ENCODE measurements at places on chromosomes 12 and 14. TPM values are rescaled to one million over a fixed set of nuclear protein-coding genes. Genes with fewer than 3 reads are reported as not detected.

GRCh38 chr14:76306131-76306530 lies 69.8 kb upstream of the ESRRB start:
- DNase-seq: no peak

GRCh38 chr14:20818861-20819260 lies 16.2 kb upstream of the RNASE1 start:
- DNase-seq: no peak

DNA sequence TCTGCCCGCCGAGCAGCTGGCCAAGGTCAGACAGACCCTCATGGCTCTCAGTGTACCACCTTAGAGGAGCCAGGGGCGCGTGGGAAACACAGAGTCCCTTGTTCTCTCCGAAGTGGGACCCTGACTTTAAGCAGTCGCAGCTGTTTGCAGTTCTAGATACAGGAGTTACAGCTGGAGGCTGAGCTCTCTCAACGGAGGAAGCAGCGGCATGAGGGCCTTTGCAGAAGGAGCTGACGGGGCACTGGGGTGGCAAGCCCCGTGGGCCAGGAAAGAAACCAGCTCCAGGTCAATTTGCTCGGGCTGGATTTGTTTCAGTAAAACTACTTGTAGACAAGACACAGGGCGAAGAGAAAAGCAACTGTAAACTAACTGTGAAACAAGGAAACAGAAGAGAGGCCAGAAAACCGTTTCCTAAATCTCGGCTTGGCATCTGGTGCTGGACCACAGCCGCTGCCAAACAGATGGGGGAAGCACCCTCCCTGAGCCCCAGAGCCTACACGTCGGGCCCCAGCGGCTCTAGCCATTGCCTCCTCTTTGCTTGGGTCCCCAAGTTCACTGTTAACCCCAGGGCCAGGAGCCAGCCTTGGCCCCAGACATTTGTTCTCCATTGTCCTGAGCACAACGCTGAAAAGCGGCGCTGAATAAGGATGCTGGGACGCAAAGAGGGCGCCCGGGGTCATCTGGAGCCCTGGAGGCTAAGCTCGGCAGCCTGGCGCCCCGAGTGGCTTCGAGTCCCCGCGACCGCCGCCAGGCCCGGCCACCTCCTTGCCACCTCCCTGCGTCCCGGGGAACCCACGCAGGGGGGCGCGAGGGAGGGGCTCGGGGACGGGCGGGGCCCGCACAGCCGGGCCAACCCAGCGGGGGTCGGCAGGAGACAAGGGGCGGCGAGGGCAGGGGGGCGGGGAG lies 914 bp upstream of the PACS2 start:
- DNase-seq: no peak

- DNase-seq: no peak
These were observed 53.6 kb downstream of the AKAP6 start for GRCh38 chr14:32382704-32383103.

GRCh38 chr12:8734873-8735381 lies 37.1 kb downstream of the RIMKLB start:
- no peak for DNase-seq

- DNase-seq: no peak
These were observed 17.1 kb upstream of the SERPINA1 start for GRCh38 chr14:94405486-94405885.

Gene KCNC2
- total RNA-seq: not detected

Gene C14orf180
- total RNA-seq: not detected

Data from dermis microvascular lymphatic vessel endothelial cell (primary cell).